ENCODE measurements at places on chromosomes 4 and X.
A peak's percentile ranks its signal among the peaks of the same experiment; 100 is the strongest.

DNA sequence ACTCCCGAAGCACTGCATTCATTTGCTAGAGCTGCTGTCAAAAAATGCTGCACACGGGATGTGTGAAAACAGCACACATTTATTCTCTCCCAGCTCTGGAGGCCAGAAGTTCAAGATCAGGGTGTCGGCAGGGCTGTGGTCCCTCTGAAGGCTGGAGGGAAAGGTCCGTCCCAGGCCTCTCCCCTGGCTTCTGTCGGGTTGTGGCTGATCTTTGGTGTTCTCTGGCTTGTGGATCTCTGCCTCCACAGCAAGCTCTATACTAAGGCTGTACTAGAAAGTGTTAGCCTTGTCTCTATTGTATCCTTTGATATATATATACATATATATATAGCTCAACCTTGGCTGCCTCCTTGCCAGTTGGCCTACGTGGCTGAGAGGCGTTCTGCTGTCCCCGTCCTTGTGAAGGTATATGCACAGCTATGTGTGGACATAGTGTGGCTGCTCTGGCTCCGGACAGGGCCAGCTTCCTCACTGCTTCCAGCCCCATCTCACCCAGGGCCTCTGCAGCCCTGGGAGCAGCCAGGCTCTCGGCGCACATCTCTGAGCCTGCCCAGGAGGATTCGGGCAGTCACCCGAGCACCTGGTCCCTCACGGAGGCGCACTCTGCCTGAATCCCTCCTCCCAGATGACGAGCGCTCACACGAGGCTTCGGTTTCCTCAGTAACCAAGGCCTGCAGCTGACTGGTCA is 15.0 kb upstream of the DUSP9 start:
- DNase-seq = no peak

GRCh38 chrX:101708163-101708562 is 48.5 kb upstream of the ARMCX2 start:
- peak; percentile 3 for DNase-seq

- no peak for DNase-seq
Measured at GRCh38 chr4:84914686-84915395, 51.6 kb downstream of the WDFY3 start.

DNA sequence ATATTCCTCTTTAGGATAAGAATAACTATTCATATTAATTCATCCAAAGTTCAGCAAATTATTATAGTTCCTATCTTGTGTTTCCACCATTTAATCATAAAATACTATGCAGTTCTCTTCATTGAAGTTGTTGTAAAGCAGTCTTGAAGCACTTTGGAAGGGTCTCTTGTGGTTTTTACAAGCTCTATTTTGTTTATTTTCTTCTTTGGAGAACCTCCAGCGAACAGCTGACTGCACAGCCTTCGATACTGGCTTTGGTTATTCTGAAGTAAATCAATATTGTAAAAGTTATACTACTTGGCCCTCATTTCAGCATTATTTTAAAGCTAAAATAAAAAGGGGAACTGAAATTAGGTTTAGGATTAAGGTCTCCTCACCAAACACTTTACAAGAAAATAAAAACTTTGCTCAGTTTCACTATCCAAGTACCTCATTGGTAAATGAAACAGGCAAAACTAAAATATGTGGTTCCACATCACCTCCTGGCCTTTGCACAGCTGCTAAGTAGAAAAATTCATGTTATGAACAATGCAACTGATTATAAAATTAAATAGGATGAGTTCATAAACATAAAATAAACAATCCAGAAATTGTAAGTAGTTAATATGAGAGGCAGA is 1629.2 kb upstream of the ADGRL3 start:
- DNase-seq = no peak

DNA sequence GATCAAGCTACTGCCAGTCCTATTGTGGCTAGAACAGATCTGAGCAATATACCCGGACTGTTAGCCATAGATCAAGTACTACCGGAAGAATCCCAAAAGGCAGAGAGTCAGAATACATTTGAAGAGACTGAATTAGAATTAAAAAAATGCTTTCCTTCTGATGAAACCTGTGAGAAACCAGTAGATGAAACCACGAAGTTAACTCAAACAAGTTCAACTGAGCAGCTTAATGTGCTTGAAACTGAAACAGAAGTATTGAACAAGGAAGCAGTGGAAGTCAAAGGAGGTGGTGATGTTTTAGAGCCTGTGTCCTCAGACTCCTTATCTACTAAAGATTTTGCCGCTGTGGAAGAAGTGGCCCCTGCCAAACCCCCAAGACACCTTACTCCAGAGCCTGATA is 46.8 kb downstream of the WDR44 start:
- DNase-seq = no peak

DNA sequence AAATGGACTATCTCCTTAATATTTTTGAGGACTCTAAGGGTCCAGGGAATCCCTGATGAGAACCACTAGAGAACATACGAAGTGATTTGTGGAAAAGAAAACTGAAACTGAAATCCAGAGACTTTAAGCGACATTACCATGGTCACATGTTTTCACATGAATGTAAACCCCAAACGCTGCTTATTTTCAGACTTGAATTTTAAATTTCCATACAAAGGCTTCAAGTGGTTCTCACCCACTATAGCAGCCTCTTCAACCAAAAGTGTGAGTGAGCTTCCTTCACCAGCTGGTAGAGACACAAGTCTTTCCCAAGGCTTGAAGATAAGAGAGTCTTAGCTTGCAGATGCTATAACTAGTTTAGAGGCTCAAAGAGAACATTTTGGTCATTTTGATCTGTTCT is 232.7 kb downstream of the MGST2 start:
- no peak for DNase-seq

- DNase-seq = no peak
Measured at GRCh38 chr4:962231-963208, 10.8 kb downstream of the DGKQ start.

DNA sequence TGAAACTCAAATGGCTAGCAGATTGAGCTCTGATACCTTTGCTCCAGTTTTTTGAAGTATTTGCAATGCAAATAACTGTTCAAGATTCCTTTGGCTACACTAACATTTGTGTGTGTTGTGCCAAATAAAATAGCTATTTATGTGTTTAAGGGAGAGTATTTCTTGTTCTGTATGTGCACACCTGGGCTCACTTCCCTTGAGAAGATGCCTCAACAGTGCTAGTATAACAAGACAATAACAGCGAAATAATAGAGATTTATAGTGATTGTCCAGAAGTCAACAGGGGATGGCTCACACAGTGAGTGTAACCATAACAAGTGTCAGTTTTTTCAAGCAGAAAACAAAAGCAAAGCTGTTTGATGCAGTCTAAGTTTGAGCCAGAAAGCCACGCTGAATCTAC is 460.5 kb downstream of the CENPC start:
- peak; percentile 44 for DNase-seq

- DNase-seq = no peak
Measured at GRCh38 chr4:87541956-87542709, 13.0 kb upstream of the SPARCL1 start.

DNA sequence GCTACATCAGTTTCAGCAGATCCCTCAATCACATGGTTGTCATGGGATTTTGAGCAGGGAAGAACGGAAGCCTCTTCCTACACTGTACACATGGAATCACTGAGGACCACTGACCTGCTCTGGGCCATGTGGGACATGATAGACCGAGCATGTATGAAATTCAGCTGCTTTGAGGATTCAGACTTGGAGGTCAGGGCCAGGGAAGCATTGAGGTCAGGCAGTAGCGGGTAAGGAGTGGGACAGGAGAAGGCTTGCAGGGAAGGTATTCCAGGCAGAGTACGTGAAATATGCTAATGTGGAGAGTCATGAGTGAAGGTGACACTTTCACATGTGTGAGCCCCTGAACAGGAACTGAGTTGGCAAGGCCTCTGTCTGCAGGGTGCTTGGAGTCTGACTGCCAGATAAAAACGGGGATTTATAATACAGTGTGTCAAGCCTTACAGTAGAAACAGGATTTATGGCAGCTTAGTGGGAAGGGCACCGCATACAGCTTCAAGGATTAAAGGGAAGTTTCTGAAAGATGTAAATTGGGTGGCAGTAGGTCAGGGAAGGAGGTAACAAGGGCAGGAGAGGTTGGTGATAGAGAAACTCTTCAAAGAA is 111.7 kb downstream of the STK32B start:
- no peak for DNase-seq

- DNase-seq = no peak
Measured at GRCh38 chr4:10151182-10151581, 34.6 kb upstream of the WDR1 start.

GRCh38 chrX:24341795-24342194 is 18.6 kb upstream of the SUPT20HL1 start:
- no peak for DNase-seq

DNA sequence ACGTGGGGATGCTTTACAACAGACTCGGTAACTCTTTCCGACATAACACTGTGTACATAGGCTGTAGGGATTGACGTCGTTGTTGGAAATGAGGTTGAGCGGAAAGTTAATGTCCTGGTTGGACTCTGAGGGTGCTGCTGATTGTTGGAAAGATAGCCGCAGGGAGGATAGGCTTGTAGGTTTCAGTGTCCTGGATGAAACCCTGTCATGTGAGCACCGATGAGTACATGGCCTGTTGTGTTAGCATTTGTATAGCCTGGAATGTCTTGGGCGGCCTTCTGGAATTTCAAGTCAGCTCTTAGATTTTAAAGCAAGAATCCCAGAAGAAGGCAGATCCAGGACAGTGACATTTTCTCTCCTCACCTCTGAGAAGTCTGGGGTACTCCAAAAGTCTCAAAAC is 63.3 kb downstream of the TBC1D14 start:
- no peak for DNase-seq

DNA sequence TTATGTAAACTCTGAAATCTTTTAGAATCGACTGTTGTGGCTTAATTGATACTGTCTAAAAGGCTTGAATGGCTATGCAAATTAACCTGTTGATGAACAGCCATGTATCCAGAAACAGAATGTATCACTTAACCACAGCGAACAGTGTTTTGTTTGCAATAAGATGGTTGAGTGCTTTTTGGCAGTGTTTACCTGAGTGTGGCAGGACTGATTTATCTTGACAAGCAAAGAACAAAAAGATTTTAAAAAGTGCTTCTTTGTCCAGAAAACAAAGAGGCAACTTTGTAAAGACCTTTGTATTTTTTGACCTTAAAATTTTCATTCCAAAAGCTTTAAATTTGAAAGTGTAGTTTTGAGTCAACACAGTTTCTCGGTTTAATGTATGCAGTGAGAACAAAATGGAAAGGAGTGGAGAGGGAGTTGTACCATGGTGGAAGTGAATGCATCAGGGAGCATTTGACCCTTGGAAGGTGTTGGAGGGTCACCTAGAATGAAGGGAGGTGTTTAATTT is 18.0 kb downstream of the ARHGAP10 start:
- no peak for DNase-seq

DNA sequence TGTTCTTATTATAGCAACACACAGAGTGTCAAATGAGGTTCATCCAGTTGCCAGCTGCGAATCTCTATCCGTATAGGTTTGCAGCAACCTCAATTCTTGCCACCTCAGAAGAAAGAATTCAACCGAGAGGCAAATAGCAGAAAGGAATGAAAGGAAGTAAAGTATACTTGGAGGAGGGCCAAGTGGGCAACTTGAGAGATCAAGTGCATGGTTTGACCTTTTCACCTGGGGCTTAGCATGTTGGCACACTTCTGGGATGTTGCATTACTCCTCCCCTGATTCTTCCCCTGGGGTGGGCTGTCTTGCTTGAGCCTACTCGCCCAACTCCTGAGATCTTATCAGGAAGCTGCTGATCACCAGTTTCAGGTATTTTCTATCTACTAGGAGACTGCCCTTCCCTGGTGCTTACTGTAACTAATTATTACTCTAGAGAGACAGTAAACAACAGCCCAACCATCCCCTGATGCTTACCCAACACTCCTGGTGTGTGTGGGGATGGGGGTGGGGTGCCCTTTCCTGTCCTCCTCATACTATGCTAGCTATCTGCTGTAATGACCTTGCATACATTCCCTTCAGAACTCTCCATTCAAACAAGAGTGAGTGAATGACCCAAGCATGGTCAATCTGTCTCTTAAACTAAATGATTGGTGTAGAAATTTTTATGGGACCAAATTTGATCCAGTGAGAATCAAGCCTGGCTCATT is 7.3 kb upstream of the TMEM33 start:
- no peak for DNase-seq

- peak; percentile 59 for DNase-seq
Measured at GRCh38 chr4:11805842-11806241, 377.1 kb upstream of the HS3ST1 start.

DNA sequence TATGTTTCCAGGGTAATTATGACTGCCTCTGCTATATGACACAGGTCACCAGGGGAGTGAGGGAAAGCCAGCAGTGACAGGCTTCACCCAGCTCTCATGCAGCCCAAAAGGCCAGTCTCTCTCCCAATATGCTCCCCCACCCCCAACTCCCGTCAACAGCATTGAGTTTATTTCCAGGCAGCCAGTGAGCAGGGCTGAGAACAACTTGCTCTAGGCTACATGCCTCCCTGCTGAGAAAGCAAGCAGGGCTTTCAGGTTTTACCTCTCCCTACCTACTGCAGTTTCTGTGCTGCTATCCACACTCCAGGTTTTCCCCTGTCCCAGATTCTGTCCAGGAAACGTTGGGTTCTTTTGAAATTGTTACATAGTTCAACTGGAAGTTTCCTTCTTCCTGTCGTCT is 291.4 kb downstream of the PABPC4L start:
- DNase-seq = no peak

DNA sequence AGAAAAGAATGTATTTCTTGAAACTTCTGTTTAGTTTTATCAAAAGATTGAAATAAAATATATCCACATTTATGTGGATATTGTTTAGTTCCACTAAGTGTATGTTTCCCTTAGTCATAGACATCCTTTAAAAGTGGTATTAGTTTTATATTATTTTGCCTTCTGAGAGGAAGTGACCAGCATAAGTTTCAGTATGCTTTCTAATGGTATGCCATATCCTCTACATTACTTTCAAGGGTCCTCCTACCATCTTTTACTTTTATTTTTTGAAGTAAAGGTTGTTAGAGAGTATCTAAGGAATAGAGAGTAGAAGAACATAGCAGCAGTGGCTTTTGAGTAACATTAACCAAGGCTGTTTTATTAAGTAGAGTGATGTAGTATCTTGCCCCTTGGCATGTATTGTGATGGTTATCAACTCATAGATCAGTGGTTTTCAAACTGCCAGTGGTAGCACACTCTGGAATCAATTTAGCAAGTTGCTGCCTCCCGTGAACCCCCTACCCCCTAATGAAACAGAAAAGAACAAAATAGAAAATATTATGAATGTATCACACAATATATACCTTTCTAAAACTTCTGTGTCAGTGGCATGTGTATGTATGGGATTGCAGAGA is 44.8 kb downstream of the RBPJ start:
- DNase-seq = no peak

- no peak for DNase-seq
Measured at GRCh38 chrX:125132274-125132673, 187.4 kb upstream of the TEX13C start.

DNA sequence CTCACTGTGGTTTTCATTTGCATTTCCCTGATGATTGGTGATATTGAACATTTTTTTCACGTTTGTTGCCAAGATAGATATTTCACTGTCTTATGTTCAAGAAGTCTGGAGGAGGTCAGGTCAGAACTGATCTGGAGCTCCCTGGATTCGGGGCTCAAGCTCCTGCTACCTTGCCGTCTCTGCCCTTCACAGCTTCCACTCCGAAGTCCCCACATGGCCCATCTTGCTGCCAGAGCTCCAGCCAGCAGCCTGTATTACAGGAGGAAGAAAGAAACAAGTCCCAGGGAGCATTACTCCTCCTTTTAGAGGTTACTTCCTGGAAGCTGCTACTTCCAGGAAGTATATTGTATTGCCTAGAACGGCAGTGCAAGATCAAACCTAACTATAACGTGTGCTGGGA is 17.9 kb upstream of the CDKN2AIP start:
- DNase-seq = no peak

- no peak for DNase-seq
Measured at GRCh38 chrX:129992181-129992580, 9.7 kb downstream of the BCORL1 start.

- no peak for DNase-seq
Measured at GRCh38 chr4:96691521-96691920, 851.6 kb downstream of the PDHA2 start.
